Transverse colon (tissue), 4 donors: ENCODE measurements at places on chromosomes 3 and 15. TPM values are rescaled to one million over a fixed set of nuclear protein-coding genes. Genes with fewer than 3 reads are reported as not detected.

Gene ASB14
- total RNA-seq: not detected

Gene ERICH6
- not detected for total RNA-seq

Gene ZBTB47
- total RNA-seq: 13.7 TPM

Gene TMCO5A
- total RNA-seq: not detected

Gene CRABP1
- not detected for total RNA-seq

Gene ISG20
- 39.0 TPM for total RNA-seq

Gene PRSS50
- total RNA-seq: 0.14 TPM
